Stimulated activated CD4-positive, alpha-beta T cell treated with anti-CD3 and anti-CD28 coated beads, Interleukin-15, amount 100 ng/mL, for 48 hours (primary cell): ENCODE measurements at places on chromosomes 5 and 9.

- DNase-seq = no peak
Observed at GRCh38 chr5:83099445-83099844, 22.1 kb downstream of the XRCC4 start.

DNA sequence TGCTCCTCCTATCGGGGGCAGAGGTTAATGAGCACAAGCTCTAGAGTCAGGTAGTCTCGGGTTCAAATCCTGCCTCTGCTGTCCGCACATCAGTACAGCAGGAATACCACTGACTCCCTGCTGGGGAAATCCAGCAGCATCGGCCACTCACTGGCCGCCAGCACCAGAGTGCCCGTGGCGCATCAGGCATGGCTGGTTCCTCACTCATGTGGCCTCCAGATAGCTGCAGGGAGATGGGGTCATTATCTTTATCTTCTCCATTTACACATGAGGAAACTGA lies 137.6 kb upstream of the COL5A1 start:
- no peak for DNase-seq

DNA sequence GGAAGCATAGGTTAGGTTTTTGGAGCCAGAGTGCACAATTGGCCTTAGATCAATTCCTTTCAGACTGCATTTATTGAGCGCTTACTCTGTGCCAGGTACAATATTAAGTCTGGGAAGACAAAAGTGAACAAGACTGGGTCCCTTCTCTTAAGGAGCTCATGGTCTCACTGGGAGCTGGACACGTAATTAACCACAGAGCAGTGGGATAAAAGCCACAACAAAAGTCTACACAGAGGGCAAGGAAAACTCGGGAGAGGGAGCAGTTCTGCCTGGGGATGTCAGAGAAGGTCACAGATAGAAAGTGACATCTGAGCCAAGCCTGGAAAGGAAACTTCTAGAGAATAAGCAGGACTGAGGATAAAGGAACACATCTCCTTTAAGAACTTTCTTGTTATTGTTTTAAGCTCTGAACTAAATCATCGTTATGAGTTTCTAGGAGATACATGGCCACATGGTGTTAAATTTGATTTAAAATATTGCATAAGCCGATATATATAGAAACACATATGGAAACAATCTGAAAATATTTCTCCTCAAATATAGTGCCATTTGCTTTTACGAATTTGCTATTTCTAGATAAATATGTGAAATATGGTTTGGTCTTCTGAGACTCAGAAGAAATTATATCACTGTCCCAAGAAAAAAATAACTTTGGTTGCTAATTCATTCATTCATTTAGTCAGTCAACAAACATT lies 40.1 kb upstream of the PDE8B start:
- no peak for DNase-seq

- no peak for DNase-seq
Observed at GRCh38 chr9:136192289-136193126, 12.4 kb downstream of the LHX3 start.

DNA sequence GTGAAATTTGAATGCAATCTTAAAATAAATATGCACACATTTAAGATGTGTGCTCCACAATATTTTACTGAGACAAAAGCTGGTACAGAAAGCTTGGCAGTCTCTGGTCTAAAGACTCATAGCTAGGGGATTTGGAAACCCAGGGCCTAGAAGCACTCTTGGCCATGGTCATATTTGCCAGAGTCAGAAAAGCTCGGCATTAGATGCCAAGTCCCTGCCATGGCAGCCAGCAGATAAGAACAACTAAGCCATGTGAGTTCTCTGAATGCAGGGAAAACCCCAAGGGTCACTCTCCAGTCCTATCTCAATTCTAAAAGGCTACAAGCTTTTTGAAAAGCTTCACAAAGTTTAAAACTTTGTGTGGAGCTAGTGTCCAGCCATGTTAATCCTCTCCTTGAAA lies 119.5 kb downstream of the FAM114A2 start:
- no peak for DNase-seq

DNA sequence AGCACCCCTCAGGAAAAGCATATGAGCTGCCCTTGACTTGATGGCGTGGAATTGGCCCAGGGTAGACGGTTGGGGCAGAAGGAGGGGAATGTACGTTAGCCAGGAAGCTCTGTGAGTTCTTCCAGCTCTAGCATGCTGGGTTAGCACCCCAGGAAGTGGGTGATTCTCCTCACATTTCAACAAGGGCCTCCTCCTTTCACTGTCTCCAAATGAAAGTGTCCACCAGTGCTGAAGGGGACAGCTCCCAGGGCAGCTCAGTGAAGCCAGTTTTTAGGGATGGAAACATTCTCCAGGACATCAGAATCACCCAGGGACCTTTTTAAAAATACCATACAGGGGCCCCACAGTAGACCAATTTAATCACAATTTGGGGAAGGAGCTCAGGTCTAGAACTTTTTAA lies 17.2 kb upstream of the AFAP1L1 start:
- no peak for DNase-seq

DNA sequence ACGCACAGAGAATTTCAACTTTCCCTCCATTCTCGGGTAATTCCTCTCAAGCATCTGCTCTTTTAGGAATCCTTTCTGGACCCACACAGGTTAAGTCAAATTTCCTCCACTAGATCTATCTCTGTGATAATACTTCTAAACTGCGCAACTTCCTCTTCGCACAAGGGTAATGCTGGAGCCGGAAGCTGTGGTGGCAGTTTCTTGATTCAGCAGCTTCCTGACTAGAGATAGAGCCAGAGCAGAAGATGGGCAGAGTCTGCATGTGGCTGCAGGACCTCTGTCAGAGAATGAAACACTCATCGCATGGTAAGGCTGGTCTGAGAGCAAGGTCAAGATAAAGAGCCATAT lies 11.1 kb upstream of the CDC42SE2 start:
- DNase-seq = peak; percentile 60

GRCh38 chr5:31213257-31213656 lies 19.8 kb downstream of the CDH6 start:
- DNase-seq = no peak
